ENCODE measurements at places on chromosomes 11 and 22.

GRCh38 chr11:72103754-72104167 lies 664 bp upstream of the LAMTOR1 start:
- DNase-seq, result peak; percentile 11

GRCh38 chr22:41966607-41967240 lies 2.5 kb upstream of the SEPTIN3 start:
- peak; percentile 16 for DNase-seq

GRCh38 chr22:46116491-46116958 lies 33.8 kb upstream of the PPARA start:
- peak; percentile 83 for DNase-seq

GRCh38 chr11:68016161-68016903 lies 6.2 kb downstream of the ALDH3B1 start:
- DNase-seq, result no peak

DNA sequence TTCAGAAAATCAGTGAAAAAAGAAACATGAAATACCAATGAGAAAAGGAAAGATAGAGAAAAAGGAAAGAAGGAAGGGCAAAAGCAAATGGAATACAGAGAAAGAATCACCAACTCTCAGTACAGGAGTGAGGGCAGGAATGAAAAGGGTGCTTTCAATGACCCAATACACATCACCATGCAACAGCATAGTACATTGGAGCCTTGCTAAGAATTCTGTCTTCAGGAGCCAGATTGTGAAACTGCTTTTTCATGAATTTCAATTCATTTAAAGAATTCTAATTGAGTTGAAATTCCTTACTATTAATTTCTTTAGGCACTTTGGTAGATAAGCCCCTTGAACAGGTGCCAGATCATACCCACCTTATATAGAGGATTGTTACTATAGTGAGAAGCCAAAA lies 34.9 kb downstream of the BLID start:
- DNase-seq, result no peak

DNA sequence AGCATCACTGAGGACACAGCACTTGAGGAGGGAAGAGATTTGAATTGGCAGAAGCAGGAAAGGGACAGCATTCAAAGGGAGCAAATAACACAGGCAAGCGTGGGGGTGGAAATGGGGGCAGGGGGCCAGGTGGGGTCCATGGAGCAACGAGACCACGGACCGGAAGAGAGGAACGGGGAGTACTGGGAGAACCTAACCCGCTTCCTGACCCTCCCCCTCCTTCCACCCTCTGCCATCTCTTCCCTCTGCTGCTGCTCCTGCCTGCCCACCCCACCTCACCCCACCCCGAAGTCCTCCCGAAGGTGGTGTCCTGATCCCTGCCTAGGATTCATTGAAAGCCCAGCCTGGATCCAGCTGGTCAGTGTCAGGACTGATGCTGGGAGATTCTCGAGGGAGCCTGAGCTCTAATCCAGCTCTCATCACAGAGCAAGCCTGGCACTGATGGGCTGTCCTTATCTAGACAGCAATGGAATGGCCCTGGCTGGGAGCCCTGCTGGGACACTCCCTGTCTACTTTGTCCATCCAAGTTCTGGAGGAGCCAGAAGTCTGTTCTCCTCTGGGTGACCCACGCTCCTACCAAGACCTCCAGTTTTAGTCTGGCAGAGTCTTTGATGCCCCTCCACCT lies 105.0 kb downstream of the TRIM29 start:
- DNase-seq, result no peak

DNA sequence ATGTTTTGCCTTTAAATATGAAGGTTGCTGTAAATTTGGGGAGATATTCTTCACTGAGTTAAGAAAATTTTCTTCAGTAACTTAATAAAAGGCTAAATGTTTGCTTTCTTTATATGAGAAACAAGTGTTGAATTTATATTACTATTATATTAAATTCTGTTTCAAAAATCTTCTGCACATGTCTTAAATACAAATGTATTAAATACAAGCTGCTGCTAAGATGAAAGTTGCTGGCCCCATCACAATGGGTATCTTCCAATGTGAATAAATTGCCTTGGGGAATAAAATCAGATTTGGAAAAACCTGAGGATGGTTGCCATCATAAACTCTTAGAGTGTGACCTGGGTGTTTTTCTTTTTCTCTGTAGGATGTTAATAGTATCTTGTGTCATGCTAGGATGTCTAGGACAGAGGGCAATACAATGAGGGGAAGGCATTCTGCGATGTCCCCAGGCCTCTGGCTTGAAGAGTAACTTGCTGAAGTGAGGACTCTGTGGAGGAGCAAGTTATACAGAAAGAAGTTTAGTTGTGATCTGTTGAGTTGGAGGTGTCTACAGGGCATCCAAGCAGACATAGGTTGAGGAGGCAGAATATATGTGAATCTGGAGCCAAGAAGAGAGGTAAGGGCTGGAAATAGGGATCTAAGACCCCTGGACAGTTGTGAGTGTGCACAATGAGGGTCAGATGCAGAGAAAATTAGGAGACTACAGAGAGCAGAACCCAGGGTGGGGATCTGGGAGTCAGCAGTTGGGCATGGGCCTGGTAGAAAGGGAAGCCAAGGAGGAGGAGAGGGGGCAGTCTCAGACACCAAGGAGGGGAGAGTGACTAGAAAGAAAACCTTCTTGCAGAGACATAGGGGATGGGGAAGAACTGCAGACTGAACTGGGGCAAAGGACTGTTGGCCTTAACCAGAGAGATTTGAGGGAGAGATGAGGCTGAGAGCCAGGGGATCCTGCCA lies 4.8 kb downstream of the IGLL5 start:
- DNase-seq, result no peak

- no peak for DNase-seq
Measured at GRCh38 chr11:95922536-95923438, 1.1 kb downstream of the MTMR2 start.

GRCh38 chr22:27477171-27477570 lies 324.4 kb downstream of the MN1 start:
- DNase-seq, result no peak

- DNase-seq, result no peak
Measured at GRCh38 chr11:3994030-3994640, 100.5 kb upstream of the RRM1 start.
